Activated naive CD8-positive, alpha-beta T cell treated with anti-CD3 and anti-CD28 coated beads for 36 hours (primary cell): ENCODE measurements at places on chromosomes 4 and X. TPM values are rescaled to one million over a fixed set of nuclear protein-coding genes. Genes with fewer than 3 reads are reported as not detected.
A peak's percentile ranks its signal among the peaks of the same experiment; 100 is the strongest.

GRCh38 chrX:66074920-66075879 lies 35.3 kb upstream of the VSIG4 start:
- peak; percentile 35 for DNase-seq

DNA sequence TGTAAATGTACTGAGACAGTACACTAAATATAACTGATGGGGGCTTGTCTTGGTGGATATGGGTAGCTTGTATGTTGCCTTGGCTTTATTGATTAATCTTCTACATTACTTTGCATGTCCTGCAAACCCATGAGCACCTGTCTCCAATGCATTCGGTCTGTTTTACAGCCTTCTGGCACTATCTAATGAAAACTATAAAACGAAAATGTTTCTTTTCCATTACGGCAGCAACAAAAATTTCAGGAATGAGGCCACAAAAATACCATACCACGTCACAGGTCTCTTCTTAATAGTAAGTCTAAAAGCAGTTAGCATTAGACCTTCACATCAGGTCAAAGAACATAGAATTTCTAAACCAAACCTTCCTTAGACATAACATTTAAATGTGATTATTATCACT lies 49.8 kb downstream of the EDNRA start:
- DNase-seq: no peak

GRCh38 chr4:878796-879728 lies 53.1 kb downstream of the GAK start:
- DNase-seq: no peak

GRCh38 chrX:131308980-131309379 lies 19.9 kb upstream of the IGSF1 start:
- no peak for DNase-seq

DNA sequence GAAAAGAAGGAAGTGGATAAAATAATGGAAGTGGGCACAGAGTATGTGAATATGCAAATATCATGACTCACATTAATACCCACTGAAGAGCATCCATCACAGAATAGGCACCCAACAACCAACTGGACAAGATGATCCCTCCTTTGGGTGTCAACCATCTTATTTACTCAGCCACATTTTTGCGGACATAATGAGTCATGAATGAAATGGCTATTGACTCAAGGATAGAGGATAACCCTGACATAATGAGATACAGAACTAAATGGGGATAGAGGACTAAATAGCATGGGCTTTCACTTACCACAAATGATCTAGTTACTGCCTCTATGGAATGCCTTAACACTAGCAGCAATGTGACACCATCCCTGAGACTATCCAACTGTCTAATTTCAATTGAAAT lies 224.7 kb downstream of the ANTXR2 start:
- DNase-seq: no peak

GRCh38 chr4:128917781-128918180 lies 108.3 kb downstream of the JADE1 start:
- DNase-seq: no peak

- no peak for DNase-seq
Observed at GRCh38 chrX:150352114-150352513, 11.0 kb upstream of the MAMLD1 start.

Gene RPS6KA3
- total RNA-seq: 58.7 TPM

Gene EDA2R
- 0.87 TPM for total RNA-seq
